AG04449 (cell line): ENCODE measurements at places on chromosomes 11 and 22.

DNA sequence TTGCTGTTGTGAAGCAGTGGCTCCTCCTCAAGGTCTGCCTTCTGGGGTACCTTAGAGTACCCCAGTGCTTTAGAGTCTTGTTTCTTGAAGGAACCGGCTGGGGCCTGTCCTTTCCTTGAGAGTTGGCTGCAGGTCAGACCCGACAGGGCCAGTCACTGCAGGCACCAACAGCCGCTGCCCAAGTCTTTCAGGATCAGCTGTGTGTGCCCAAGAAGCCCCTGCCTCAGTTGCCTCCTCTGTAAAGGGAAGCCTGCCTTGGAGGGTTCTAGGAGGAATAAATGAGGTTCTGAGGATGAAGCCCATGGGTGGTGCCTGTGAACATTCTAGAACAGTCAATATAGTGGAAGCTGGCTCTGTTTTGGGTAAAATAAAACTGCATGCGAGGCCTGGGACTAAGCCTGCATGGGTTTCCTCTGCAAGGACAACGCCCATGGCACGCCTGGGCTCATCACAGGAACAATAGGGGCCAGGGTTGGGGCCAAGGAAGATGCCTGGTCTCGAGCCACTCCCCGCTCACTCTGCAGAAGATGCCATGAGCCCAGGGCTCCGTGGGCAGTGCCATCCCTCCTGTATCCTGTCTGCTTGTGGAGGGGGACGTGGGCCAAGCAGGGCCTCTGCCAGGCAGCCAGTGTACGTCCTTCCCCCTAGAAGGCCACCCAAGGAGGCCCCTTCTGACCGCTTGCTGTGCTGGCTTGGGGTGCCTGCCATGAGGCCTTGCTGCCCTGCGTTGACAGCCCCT, 81.6 kb downstream of the MED15 start:
- DNase-seq = no peak

DNA sequence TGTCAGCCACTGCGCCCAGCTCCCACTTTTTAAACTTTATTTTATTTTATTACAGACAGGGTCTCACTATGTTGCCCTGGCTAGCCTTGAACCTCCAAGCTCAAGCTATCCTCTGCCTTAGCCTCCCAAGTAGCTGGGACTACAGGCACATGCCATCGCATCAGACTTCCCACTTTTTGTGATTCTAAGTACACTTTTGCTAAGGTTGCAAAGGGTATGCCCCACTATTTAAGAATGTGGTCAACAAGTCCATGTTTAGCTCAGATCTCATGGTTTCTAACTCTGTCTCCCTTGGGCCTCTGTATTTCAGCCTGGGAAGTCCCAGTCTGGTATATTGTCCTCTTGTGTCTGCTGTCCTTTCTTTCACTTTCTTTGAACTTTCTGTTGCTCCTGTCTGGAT, 35.3 kb downstream of the EXPH5 start:
- no peak for DNase-seq

DNA sequence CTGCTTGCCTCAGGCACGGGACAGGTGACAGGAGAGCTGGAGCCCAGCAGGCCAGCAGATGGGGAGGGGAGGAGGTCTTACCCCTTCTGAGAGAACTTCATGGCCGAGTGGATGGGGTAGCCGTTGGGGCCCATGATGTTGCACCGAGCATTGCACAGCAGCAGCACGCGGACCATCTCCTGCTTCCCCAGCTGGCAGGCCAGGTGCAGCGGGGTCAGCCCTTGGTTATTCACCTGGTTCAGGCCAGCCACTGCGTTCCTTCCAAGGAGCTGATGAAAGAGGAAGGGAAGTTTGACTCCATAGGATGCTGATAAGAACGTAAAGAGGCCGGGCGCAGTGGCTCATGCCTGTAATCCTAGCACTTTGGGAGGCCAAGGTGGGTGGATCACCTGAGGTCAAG, 29.4 kb upstream of the BAIAP2L2 start:
- no peak for DNase-seq

GRCh38 chr22:31295360-31295759, 3.1 kb upstream of the PIK3IP1 start:
- no peak for DNase-seq

DNA sequence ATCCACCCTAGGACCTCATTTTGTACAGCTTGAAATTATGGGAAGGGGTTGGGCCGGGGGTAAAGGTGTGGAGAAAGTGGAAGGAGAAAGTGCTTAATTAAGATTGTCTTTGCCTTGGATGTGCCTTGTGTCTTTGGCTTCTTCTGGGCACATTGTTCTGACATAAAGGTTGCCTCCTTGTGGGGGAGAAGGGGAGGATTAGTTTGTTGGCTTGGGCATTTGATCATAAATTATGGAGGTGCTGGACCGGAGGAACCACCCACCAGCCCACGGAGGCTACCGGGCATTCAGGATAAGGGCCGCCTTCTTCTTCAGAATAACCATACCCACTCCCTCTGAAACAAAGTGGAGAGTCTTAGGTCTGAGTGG, 1.3 kb downstream of the PAFAH1B2 start:
- no peak for DNase-seq

DNA sequence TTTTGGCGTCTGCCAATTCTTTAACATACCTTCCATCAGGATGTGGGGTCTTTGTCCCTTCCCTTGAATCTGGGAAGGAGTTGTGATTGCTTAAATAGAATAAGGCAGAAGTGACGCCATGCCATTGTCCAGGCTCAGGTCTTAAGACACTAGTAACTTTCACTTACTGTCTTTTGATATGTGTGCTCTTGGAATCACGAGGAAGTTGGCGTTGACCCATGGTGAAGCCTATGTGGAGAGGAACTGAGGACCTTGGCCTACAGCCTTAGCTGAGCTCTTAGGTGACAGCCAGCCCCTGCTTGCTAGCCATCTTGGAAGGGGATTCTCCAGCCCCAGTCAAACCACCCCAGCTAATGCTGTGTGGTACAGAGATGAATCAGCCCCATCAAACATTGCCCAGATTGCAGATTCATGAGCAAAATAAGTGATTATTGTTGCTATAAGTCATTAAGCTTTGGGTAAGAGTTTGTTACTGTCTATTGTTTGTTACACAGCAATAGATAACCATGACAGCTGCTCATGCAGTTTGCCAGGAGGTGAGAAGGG, 17.6 kb upstream of the CLPB start:
- DNase-seq = no peak

DNA sequence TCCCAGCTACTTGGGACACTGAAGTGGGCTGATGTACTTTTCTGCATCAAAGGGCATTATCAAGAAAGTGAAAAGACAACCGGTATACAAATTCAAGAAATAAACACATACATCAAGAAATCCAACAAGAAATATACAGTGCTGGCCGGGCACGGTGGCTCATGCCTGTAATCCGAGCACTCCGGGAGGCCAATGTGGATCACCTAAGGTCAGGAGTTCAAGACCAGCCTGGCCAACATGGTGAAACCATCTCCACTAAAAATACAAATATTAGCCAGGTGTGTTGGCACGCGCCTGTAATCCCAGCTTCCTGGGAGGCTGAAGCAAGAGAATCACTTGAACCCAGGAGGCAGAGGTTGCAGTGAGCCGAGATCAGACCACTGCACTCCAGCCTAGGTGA, 9.5 kb downstream of the USP28 start:
- no peak for DNase-seq

- no peak for DNase-seq
These were observed 129.9 kb downstream of the KCNC1 start for GRCh38 chr11:17864478-17864941.

GRCh38 chr11:56783448-56784041, 35.0 kb upstream of the OR9G4 start:
- peak; percentile 2 for DNase-seq

DNA sequence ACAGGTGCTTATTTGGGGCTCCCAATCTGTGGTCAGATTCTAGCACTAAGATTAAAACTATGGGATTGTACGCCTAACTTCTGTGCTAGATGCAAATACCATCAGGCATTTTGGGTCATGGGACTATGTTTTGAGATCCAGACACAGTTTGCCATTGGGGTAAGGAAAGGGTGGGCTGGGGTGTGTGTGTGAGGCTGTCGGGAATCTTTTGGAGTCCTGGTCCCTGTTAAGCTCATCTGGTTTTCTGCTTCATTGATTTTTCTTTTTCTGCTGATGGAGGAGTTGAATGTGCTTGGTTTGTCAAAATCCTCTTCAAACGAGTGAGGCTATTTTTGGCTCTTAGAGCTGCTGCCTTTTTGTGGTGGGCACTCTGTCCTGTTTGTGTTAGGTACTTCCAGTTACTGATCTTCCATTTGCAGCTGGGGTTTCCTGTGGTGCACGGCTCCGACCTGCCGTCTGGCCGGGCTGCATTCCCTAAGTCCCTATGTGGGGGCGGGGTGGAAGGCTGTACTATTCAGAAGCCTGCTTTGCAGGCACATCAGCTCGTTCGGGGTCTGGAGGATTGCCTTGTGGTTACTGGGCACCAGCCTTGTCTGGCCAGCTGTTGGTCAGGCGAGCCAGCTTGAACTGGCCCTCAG, 2.9 kb downstream of the BCR start:
- no peak for DNase-seq

GRCh38 chr22:24697621-24698082, 76.9 kb downstream of the PIWIL3 start:
- DNase-seq = no peak

DNA sequence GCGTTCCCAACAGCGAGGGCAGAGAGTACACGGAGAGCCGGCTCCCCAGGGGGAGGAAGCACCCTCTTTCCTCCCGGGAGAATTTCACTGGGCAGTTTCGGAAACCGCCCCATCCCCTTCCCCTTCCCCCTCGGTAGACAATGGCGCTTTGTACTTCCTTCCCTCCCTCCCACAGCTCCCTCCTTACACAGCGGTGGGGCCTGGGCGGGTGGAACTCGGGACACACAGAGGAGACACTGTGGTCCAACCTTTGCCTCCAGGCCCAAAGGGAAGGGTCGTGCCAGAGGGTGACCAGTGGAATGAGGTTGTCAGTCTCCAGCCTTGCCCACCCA, 4.3 kb downstream of the SMTN start:
- DNase-seq = no peak

GRCh38 chr11:71425860-71426259, 22.3 kb downstream of the DHCR7 start:
- DNase-seq = no peak

- no peak for DNase-seq
These were observed 1383.2 kb downstream of the BRD1 start for GRCh38 chr22:48444320-48445112.

DNA sequence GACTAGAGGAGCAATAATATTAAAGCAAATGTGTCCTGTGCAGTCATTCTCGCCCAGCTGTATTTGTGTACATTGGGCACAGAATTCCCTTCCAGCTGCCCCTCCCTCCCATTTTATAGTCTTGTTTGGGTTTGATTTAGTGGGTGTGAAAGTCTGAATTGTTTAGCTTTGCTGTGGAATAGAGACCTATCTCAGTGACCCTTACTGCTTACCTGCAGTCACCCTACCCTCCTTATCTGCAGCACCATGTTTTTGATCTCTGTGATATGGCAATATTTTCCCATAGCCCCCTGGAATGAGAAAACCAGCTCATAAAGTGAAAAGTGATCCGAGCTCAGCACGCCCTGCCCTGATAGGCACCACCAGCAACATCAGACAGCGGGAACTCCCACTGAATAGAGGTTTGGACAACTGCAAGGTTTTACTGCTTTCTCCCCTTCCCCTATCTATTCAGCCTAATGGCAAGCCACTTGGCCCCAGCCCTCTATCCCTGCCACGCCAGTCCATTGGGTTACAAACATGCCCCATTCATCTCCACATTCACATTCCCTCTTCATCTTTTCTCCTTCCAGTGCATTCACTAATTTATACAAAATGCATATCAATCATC, 199.0 kb downstream of the ETS1 start:
- no peak for DNase-seq

DNA sequence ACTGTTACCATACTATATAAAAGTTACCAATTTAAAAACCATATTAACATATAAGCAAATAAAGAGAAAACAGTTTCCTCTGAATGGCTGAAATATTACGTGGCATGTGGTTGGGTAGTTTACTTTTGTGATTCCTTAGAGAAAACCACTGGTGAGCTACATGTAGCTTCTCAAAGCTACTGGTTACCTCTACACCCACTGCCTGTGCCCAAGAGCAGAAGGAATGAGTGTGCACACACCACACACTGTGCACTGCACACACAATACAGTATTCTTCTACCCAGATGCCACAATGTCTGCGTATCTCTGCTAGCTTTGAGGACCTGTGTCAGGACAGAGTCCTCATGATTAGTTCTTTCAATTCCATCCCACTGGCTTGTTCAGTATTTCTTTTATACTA, 25.5 kb upstream of the YPEL1 start:
- DNase-seq = no peak

DNA sequence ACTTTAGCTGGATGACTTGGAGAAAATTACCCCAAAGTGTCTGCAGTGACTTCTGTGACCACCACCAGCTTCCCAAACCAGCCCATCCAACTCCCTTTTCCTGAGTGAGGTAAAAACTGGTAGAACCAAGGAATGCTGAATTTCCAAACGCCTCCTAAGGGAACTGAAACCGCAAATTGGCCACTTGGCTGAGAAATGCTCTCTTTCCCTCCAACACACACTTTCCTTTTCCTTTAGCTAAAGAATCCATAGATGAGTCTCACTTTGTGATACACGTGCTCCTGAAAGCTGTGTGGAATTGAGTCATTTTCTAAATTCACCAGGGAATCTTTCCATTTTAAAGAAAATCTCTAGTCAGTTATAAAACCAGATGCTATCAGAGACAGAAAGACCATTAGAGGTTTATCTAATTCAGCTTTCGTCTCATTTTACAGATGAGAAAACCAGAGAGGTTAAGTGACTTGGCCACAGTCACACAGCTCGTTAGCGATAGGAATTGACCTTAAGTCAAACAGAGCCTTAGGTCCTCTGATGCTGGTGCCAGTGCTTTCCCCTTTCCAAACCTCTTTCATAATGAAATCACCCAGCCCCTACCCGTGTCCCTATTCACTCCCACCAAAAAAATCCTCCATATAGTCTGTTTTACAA, 137.2 kb downstream of the COMMD9 start:
- no peak for DNase-seq

DNA sequence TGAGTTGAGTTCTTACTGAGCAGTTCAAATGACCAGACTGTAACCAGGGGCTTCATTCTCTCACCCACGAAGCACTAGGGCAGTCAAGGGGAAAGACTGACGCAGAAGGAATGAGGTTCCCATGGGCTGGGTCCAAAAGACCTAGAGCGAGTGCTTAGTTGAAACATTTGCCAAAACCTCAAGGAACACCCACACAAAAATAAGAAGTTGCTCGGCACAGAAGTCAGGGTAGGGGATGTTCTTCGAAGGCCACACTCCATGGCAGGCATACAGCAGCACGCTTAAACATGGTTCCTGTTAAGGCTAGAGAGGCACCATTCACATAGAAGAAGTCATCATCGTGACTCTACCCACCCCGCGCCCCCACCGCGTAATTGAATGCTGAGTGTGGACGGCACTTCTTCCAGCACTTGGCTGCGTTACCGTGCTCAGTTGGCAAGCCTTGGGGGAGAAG, 52.9 kb downstream of the TIMP3 start:
- no peak for DNase-seq

- no peak for DNase-seq
These were observed 331.8 kb upstream of the B3GAT1 start for GRCh38 chr11:134743820-134744195.

DNA sequence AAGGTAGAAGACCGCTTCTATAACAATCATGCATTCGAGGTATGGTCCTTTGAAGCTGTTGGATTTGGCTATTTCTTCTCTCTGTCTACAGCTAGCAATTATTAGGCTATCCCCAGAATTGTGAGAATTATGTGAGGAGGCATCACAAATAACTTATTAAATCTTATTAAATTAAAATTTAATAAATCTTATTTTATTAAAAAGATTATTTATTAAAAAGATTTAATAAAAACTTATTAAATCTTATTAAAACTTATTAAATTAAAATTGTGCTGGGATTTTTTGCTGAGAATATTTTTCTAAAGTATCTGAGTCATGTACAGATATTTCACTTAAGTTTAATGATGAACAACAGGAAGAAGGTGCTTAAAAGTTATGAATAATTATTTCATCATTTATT, 7.7 kb downstream of the SPA17 start:
- no peak for DNase-seq
